HepG2 (cell line): ENCODE measurements at places on chromosomes 11 and 22.

DNA sequence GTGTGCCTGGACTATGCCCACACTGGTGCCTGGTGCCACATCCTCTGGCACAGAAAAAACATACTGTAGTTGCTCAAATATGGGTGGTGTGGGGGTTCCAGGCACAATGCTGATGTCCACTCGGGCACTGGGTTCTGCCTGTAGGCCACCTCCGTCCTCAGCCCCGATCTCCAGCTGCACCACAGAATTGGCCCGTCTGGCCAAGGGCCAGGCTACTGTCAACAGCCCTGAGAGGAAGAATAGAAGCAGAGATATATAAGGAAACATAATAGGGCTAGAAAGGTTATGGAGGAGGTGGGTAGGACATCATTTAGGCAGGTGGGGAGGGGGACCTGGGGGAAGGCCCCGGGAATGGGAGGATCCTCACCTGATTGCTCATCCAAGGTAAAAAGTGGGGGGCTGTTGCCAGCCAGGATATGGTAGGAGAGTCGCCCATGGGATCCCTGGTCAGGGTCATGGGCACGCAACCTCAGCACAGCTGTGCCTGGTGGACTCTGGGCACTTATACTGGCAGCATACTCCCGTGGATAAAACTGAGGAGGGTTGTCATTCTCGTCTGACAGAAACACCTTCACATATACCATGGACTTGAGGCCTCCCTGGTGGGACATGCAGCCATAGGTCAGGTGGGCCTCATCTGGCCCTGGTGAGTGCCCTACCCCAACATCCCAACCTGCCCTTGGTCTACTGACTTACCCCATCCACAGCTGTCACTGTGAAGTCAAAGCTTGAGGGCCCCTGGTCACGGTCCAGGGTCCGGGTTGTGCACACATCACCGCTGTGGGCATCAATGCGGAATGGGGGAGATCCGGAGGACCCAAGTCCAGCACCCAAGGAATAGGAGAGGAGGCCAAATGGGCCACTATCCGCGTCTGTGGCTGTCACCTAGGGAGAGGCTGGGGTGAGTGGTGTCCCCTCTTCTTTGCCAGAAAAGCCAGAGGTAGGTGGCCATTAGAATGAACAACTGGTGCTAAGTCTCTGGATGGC, 14.5 kb upstream of the TPP1 start:
- no peak for DNase-seq

GRCh38 chr11:4671741-4672140, 25.9 kb downstream of the OR51E2 start:
- no peak for DNase-seq

DNA sequence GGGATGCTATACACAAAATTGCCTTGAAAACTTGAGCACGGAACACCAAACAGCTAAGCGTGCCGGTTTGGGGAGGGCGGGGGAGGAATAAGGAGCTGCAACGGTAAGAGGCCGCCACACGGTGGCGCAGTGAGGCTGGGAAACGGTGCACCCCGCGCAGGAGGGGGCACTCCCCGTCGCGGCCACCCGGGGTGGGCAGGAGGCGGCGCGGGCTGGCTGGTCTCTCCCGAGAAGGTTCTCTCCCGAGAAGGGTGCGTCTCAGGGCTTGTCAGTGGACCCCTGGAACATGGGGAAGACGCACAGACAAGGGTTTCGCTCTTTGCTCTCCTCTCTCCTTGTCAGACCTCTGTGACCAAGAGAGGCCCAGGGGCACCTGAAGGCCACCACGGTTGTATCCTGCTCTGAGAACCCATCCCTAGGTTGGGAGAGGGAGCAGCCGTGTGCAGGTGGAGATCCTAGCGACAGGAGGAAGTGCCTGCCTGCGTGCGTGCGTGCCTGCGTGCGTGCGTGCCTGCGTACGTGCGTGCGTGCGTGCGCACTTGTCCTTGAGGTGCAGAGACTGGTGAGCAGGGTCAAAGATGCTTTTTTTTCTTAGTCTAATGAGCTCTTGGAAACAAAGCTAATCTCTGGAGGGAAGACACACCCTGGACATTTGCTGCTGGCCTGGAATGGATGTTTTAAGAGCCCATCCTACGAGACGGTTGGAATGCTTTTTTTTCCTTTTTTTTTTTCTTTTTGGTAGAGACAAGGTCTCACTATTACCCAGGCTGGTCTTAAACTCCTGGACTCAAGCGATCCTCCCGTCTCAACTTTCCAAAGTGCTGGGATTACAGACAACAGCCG, 18.1 kb upstream of the JAM3 start:
- DNase-seq, result peak; percentile 32

DNA sequence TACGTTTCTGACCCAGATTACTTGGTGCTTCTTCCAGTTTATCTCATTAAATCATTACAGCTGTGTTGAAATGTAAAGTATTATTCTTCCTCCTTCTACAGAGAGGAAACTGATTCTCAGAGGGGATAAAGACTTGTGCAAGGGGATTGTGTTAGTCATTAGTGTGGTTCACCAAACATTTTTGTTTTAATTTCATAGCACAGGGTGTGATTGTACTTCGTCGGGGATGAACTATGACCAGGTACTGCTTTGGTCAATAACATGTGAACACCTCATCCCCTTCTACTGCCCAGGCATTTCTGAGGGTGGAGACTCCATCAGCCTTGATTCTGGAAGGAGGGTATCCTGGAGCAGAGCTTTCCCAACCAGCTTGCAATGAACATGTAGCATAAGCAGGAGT, 120.2 kb upstream of the ALX4 start:
- DNase-seq, result no peak

DNA sequence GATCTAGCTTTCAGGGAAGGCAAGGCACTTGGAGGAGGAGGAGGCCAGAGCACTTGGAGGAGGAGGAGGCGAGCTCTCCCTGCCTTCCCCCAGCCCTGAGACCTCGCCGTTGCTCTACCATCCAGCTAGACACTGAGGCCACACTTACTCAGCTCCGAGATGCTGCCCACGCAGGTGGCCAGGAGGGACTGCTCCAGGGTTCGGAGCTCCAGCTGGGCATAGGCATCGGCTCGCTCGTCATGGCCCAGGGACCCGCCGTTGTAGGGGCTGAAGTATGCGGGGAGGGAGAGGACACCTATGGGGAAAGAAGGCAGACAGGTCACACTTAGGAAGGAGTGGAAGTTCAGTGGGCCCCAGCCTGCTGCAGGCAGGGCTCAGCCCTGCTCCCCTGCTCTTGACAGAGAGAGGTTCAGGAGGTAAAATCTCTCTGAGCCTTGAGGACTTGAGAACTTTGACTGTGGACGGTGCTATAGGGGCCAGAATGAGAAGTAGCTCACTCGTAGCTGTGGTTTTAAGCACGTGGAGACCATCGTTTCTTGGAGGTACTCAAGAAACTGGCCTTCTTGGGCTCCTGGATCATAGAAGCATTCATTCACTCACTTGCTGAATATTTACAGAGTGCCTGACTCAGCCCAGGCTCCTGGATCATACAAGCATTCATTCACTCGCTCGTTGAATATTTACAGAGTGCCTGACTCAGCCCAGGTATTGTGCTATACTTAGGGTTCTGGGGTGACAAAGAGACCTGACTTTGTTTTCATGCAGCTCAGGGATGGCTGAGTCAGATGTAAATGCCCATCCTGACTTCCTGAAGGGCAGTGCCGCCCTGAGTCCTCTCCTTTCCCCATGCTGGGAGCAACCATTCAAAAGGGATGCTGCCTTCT, 99.2 kb downstream of the NAT10 start:
- peak; percentile 89 for DNase-seq
